Stomach (tissue), 19 donors: ENCODE measurements at places on chromosomes 16 and 17.

DNA sequence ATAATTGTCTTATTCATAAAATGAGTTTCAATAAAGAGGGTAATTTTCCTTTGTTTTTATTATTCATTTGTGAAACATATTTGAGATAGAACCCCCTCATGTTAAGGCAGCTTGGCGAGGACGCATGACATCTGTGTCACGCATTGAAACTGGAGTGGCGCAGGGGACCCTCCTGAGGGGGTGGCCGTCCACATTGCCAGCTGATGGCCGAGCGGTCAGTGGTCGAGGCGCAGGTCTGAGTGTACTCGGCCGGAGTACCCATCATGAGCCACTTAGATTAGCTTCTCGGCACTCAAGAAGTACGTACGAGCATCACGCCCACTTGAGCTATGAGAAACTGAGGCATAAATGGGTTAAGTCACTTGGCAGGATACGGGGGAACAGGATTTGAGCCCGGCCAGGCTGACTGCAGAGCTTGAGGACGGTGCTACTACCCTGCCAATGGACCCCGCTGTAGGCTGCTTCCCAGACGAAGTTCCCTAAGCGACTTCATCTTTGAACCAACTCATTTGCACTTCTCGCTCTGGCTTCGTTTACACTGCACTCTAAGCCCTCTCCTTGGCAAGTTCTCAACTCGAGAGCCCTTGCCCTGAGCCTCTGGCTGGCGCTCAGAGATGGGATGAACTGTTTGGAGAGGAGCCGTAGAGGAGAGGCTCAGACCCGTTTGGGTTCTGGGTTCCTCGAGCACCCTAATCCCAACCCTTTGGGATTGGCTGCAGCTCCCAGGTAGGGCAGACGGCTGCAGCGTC lies 91.8 kb downstream of the SDK2 start:
- no peak for DNase-seq

GRCh38 chr16:17359788-17360390 lies 110.9 kb downstream of the XYLT1 start:
- DNase-seq: no peak

DNA sequence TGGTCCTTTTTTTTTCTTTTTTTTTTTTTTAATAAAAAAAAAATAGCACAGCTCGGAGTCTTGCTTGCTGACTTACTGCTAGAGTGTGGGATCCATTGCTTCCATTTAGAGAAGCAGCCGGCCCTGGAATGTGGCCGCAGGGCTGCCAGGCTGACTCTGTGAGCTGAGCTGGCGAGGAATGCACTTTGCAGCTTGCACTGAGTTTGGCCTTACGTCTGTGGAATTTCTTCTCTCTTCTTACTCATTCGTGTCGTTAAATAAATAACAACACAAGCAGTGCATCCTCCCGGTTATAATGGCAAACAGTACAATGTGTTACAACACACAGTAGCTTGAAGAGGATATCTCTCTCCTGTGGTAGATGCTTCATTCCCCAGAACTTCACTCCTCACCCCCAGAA lies 69.2 kb downstream of the PRKCB start:
- peak; percentile 74 for DNase-seq

DNA sequence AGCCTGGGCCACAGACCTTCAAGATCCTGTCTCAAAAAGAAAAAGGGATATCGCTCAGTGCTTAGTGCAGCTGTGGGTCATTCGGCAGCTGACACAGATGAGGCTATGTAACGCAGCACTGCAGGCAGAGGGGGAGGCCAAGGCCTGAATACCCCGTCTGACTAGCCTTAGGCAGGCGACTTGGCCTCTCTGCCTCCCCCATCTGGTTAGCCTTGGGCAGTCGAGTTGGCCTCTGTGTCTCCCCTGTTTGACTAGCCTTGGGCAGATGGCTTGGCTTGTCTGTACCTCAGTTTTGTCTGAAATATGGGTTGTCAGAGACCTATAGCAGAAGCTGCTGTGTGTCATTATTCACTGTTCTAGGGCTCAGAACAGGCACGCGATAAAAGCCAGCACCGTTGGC lies 10.0 kb downstream of the SPATA33 start:
- no peak for DNase-seq

GRCh38 chr17:9367156-9367555 lies 208.5 kb downstream of the STX8 start:
- no peak for DNase-seq

DNA sequence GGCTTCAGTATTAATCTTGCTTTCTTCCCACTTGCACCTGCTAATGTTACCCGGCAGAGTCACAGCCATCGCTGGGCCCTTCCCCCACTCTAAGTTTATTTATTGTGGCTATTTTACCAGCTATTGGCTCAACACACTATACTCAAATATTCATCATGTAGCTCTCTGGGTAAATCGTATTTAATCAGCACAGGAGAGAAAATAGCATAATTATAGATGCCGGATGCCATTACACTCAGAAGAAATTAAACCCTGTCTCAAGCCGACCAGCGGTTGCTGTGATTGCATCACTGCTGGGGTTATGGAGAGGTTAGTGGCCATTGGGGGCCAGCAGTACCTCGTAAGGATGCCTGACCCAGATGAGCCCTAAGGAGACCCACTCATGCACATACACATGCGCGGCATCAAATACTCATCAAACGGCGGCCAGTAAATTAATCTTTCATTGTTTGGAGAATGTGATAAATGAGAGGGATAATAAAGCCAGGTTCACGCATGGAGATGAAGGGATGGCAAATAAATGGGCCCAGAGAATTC lies 269.5 kb upstream of the ZFHX3 start:
- no peak for DNase-seq

DNA sequence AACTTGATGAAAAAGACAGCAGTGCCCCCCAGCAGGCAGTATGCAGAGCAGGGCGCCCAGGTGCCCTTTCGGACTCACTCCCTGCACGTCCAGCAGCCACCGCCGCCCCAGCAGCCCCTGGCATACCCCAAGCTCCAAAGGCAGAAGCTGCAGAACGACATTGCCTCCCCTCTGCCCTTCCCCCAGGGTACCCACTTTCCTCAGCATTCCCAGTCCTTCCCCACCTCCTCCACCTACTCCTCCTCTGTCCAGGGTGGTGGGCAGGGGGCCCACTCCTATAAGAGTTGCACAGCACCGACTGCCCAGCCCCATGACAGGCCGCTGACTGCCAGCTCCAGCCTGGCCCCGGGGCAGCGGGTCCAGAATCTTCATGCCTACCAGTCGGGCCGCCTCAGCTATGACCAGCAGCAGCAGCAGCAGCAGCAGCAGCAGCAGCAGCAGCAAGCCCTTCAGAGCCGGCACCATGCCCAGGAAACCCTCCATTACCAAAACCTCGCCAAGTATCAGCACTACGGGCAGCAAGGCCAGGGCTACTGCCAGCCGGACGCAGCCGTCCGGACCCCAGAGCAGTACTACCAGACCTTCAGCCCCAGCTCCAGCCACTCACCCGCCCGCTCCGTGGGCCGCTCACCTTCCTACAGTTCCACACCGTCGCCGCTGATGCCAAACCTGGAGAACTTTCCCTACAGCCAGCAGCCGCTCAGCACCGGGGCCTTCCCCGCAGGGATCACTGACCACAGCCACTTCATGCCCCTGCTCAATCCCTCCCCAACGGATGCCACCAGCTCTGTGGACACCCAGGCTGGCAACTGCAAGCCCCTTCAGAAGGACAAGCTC lies 43.2 kb downstream of the SREBF1 start:
- no peak for DNase-seq

DNA sequence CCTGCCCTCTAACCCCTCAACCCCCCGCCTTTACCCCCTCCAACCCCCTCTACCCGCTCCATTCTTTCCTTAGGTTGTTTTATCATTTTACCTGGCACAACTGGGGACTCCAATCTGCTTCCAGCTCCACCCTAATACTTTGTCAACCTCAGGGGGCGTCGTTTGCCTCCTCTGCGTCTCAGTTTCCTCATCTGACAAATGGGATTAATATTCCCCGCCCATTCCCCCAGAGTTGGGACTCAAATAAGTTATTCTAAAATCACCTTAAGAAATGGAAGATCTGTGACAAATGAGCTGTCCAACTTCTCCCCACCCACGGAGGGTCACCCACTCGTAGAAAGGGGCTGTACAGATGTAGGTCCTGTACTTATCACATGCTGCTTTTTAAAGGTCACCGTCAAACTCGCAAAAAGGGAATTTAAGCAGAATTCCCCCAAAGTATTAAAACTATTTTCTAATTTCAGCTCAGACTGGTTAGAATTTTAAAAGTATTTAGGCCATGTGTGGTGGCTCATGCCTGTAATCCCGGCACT lies 40.6 kb upstream of the CPNE2 start:
- no peak for DNase-seq

GRCh38 chr17:68611353-68612208 lies 10.4 kb upstream of the FAM20A start:
- DNase-seq: no peak

DNA sequence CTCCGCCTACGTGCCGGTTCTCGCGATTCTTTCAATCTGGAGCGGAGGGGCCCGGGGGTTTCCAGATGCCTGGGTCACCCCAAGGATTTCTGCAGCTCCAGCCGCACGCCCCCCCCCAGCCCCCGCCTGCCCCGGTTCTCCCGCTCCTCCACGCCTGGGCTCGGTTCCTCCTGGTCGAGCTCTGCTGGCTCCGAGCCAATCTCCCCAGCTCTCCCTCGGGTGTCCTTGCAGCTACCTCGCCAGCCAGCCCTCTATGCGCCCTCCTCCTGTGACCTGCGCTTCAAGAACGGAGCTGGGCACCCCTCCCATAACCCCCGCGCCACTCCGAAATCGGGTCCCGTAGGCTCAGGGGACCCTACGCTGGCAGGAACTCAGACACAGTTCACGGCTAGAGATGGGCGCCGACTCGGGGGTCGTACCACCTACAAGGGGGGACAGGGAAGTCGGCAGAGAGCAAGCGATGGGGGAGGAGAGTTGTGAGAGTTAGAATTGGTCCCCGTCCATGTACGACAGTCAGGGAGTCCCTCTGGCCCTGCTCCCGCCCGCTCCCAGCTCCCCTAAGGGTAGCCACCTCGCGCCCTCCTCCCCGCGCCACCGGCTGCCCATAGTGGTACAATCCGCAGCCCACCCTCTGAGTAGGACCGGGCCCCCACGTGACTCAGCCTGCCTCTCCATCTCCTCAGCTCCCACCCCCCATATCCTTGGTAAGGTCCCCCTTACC lies 961 bp downstream of the FGF11 start:
- DNase-seq: peak; percentile 72

- peak; percentile 68 for DNase-seq
Observed at GRCh38 chr16:84648595-84649510, 542 bp downstream of the KLHL36 start.

GRCh38 chr17:74527081-74527480 lies 4.2 kb downstream of the CD300LB start:
- no peak for DNase-seq
